ENCODE measurements at places on chromosomes 5 and 9.

DNA sequence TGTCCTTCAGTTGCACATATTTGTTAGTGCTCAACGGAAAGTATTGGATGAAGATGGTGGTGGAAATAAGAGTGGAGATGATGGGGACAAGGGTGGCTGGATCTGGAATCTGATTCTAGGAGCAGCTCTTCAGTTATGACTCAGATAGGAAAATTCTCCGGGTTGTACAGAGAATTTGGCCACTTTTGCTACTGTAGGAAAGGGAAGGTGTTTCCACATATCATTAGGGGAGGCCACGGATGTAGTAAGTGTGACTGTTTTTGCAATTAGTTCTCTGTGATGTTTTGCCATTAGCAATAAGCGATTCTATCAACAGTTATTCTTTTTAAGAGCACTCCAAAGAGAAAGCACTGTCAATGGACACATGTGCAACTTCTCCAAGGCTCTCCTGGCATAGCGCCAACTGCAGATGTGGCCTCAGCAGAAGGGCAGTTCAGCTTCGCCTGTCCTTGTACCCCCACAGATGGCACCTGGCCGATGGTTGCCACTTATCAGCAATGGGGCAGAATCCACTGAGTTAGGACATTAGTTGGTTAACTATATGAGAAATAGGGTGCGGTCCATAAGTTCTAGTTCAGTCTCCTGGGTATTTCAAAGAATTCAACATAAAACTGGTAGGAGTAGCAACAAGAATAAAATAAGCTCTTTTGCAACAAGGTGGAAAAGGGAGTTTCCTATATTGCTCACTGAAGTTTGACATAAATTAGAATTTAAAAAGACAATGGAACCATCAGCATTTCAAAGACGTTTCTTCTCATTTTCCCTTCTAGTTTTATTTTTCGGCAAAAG, 96.3 kb downstream of the ARSB start:
- DNase-seq, result no peak

GRCh38 chr9:15553528-15553898, 670 bp downstream of the CCDC171 start:
- no peak for DNase-seq

DNA sequence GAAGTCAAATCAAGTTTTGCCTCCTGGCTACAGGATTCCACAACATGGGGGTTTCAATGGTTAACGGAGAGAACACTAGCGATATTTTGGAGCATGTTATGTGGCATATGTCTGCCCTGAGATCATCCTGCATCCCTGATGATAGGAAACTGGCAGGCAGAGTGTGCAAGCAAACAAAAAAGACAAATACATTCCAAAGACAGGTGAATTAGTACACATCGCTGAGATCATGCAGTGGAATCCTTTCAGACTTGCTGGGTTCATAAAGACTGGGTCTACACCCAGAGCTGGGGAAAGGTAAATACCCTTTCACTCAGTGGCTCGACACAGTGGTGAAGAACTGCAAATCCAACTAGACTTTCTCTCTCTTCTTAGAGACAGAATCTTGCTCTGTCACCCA, 286.5 kb downstream of the EFNA5 start:
- DNase-seq, result no peak

DNA sequence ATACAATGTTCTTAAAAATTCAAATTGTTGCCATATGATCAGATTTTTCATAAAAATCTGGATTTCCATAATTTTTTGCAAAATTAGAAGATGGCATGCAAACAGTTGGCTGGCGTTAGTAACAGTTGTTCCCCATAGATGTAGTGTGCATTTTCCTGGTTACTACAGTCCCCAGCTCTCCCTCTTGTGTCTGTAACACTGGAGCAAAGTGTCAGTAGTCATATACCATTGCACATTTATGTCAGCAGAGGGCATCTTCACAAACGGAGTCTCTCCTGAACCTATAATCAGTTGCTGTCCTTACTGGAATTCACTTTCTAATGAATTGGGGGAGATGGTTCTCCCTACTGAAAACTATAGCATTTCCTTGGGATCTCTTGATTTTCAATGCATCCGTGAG, 44.7 kb upstream of the DMAC1 start:
- DNase-seq, result peak; percentile 12

DNA sequence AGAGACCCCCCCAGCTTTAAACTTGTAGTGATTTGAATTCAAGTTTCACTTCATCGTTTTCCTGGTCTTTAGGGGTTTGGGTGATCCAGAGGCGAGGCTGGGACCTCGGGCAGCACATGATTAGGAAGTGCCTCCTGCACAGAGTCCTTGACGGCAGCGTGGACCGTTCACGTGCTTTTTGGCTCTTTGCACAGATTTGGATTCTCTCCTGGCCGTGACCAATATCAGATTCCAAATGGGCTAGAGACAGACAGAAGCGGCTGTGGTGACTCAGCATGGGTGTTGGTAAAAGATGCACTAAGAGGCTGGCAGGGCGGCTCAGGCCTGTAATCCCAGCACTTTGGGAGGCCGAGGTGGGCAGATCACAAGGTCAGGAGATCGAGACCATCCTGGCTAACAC, 117.2 kb upstream of the CACNA1B start:
- DNase-seq, result no peak

- no peak for DNase-seq
Observed at GRCh38 chr5:96236051-96236450, 197.0 kb downstream of the PCSK1 start.

- DNase-seq, result no peak
Observed at GRCh38 chr9:135890190-135891026, 16.9 kb downstream of the CAMSAP1 start.

DNA sequence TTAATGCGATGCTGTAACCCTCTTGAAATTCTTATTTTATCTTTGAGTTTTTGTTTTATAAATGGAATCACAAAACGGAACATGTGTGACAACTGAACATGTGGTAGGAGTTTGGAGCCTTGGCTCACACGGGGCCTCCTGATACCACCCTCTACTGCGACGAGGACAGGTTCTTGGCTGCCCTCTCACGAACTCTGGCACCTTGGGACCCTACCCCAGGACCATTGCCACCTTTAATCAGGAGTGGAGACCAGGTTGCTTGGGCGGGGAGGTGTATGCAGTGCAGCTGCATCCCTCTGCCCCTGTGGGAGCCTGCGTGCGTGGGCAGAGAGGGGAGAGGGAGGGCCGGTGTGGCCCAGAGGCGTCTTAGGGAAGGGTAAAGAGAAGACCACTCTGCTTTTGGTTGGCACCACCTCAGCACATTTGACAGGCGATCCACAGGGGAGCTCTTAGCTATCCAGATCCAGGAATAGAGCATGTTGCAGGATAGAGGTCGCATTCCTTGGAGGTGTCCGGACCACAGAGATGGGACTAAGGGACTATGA, 753.9 kb upstream of the PTPRD start:
- no peak for DNase-seq

- no peak for DNase-seq
Observed at GRCh38 chr5:14684757-14685156, 20.2 kb downstream of the OTULIN start.

DNA sequence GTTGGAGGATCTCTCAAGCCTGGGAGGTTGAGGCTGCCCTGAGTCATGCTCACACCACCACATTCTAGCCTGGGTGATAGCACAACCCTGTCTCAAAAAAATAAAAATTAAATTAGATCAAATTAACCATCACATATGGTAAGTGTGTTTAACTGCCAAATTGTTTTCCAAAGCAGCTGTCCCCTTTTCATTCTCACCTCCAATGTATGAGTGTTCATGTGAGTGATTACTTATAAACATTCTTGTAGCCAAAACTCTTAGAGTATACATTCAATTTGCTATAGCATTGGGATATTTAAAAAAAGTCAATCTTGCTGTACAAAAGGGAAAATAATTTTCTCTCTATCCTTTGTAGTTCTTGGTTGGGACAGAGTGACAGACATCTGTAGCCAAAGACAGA, 53.4 kb upstream of the SNAPC3 start:
- no peak for DNase-seq

DNA sequence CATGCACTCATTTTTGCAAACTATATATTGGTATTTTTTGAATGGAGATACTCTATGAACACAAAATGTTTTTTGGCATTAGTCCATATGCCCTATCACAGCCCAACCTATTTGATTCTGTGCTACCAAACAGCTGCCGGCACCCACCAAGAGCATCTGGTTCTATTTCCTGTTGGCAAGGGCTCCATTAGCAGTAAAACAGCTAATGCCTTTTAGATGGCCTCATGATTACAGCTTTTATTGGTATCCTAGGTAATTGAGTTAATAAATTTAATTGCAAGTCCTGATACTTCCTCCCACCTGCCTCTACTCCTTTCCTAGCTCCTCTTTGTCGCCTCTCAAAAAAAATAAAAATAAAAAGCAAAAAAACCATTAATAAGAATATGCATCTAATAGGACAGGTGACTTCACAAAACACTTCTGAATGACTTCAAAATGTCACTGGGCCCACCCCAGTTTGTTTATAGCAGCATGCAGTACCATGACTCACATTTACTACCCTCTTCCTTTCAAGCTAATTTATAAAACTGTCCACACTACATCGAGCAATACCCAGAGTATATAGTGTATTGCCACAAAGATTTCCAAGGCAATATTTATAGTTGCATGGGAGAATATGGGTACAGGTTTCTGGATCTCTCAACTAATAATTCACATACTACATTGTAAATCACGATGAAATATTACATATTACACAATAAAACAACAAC, 620.4 kb downstream of the SLCO4C1 start:
- DNase-seq, result no peak

DNA sequence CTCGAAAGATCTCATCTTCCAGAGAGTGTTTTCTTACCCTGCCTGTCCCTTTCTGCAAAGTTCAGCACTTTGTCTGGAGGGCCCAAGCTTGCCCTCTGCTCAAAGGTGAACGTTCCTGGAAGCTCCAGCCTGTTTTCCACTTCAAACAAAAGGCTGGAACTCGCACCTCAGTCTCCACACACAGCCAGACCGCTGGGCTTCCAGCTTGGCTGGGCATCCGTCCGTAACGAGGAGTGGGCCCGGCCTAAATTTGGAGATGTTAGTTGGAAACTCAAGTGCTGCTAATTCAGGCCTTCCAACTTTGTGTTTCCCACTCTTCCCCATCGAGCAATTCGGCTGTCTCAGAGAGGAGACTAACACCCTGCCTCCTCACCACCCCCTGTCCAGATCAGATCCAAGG, 35.1 kb downstream of the FGF18 start:
- DNase-seq, result no peak

GRCh38 chr9:109709866-109710265, 70.1 kb upstream of the PALM2AKAP2 start:
- no peak for DNase-seq

DNA sequence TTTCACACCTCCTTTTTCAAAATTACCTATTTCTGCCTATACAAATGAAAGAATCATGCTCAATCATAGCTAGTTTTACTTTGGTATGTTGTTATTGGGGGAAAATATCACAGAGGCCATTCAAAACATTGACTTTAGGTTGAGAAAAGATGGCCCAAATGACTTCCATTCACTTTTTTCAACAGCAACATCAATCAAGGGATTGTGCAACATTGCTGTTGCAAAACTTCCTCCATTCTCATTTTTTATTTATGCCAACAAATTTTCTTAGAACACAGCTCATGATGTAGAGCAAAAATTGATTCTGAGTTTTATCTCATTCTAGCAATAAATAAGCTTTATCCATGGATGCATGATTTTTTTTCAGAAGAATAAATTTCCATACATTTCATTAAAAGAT, 93.6 kb upstream of the RORB start:
- DNase-seq, result no peak

DNA sequence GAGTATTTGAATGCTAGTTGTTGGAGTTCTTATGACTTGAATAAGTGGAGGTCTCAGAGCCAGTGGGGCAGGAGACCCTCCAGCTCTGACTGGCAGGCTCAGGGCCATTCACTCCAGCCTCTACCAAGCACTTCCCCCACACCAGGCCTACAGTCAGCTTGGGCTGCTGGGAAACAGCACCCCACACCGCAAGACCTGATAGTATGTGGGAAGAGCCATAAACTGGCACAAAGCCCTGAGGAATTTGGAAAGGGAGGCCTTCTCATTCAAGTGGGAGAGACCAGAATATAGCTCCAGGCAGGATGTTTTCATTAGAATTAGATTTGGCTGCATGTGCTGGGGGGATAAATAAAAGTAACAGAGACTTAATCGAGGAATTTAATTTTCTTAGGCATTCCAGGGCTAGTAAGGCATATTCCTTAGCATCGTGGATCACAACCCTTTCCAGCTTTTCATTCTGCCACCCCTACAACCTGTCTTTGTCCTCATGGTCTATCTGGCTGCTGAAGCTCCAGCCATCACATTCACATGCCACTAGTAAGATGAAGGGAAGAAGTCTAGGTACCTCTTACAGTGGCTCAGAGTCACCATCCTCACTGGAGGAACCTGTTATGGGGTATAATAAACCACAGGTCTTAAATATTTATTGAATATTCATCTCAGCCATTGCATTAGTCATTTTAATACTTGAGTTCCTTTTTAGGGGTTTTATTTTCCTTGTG, 47.5 kb downstream of the TMOD1 start:
- no peak for DNase-seq

DNA sequence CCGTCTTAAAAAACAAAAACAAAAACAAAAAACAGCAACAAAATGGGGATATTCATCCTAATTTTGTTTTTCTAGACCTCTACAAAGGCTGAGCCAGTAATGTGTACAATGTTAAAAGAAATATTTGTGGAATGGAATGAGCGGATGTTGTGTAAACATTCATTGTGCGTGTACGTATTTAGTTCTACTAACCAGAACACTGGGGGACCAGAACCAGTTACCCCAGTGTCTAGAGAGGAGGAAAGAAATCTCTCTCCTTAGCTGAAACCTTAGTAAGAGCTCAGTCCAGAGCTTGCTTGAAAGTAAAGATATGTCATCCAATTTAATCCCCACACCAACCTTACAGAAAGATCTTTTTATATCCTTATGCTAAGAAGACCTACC, 106.7 kb upstream of the CPEB4 start:
- DNase-seq, result no peak

GRCh38 chr5:72369301-72369700, 49.1 kb downstream of the PTCD2 start:
- DNase-seq, result no peak

GRCh38 chr5:123093601-123094236, 4.7 kb downstream of the PRDM6 start:
- no peak for DNase-seq

- DNase-seq, result no peak
Observed at GRCh38 chr9:16352791-16353401, 517.6 kb downstream of the BNC2 start.

All from activated CD4-positive, alpha-beta T cell treated with anti-CD3 and anti-CD28 coated beads, Interleukin-2, Interleukin-6, amounts not matched to agents 100 ng/mL and 50 ng/mL, durations not matched to agents 16 hours and 8 hours (primary cell).